ENCODE measurements at places on chromosomes 13 and 19. TPM values are rescaled to one million over a fixed set of nuclear protein-coding genes. Genes with fewer than 3 reads are reported as not detected.

CEBPA gene
- total RNA-seq: 0.49 TPM

DNA sequence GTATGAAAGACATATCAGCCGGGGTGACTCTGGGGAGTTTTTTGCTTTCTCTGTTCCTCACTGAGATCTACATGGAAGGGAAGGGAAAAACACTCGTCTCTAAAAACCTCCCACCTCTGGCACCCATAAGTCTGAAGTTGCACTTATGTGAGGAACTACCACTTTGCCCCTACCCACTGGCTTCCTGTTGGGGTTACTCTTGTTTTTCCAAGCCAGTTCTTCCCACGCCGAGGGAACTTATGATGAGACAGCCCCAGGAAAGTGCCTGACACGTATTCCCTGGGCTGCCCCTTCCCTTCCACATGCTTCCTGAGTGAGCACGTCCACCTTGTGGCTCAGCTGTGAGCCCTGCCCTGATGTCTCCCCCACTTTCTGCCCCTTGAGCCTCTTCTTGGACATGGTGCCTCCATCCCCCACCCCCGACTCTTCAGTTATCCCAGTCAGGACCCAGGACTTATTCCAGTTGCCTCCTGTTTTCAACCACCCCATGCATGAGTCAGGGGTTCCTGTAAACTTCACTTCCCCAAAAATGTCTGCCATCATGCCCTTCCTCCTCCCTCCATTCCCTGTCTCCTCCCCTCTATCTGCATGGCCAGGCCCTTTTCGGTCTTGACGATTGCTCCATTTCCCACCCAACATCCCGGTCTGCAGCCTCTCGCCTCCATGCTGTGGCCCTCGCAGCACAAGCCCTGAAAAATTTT lies 5.1 kb upstream of the SIGLEC7 start:
- no peak for DNase-seq

DNA sequence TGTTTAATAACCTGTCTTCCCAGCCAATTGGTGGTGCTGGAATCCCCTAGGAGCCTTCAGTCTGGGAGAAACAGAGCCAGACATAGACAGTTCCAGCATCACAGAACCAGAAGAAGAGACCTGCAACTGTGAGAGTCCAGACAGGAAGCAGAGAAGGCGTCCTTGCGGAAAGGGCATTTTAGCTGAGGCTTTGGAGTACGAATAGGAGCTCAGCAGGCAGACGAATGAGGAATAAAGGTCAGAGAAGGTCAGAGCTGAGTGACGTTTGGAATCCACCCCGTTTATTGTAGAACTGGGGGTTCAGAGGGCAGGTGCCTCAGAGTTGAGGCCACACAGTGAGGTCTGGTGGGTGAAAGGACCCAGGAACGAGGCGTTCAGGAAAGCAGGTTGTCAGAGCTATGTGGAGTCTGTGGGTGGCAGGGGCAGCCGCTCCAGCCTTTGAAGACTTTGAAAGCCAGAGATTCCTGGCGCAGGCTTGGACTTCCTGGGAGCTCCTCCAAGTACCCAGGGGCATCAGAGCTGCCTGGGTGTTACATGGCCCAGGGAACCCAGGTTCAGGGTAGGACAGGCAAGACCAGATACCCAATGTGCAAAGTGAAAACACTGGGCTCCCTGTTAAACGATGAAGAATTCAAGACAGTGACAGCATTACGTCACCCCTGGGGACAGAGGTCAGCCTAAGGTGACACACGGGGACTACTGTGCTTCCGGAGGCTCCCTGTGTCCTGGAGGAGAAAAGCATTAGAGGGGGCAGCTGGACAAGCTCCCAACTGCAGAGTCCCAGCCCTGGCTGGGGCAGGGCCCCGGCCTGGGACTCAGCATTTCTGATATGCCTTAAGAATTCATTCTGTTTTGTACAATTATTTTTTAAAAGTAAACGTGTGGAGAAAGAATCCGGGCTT lies 5.5 kb downstream of the ARRDC2 start:
- no peak for DNase-seq

GRCh38 chr19:55516878-55517620 lies 19.9 kb downstream of the SBK2 start:
- peak; percentile 93 for DNase-seq
